T47D (cell line): ENCODE measurements at places on chromosomes 11 and 22.
A peak's percentile ranks its signal among the peaks of the same experiment; 100 is the strongest.

DNA sequence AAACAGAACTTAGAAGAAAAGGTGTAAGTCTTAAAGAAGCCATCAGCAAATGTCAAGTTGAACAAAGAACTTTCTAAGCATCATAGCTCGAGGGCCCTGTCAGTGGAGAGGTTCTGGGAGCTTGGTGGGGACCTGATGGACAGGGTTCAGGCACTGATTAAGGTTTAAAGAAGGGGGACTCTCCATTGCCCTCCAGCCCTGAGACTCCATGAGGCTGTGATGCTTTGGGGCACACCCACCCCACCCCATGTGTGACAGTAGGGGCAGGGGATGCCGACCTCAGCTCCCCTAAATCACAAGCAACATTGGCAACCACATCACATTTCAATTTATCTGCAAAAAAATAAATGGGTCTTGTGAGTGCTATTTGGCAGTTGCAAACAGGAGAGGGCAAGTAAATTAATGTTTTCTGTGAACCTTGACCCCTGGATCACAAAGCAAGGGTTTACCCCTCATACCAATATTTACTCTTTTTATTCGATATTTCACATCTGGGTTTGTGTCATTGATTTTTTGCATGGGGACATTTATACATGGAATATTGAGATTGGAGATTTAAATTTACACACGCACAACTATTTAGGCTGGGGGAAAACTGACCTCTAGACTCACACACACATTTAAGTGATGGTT lies 37.1 kb upstream of the ANO1 start:
- no peak for DNase-seq

- no peak for DNase-seq
Measured at GRCh38 chr11:30260813-30261212, 30.0 kb downstream of the FSHB start.

DNA sequence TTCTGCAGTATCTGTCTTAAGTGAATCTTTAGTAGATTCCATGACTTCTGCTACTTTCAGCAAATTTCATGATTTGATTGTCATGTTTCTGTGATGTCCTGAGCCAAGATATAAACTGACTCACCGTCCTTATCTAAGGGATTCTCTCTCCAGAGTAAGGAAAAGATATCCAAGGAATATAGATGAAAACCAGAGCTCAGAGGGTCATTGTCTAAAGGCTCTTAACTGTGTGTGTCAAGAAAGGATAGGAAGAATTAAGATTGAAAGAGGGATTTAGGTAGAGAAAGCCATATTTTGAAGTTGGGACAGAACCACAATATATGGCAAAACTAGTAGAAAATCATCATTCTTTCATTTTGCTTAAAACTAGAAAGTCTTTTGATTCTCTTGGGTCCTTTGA lies 50.7 kb downstream of the PPME1 start:
- no peak for DNase-seq

GRCh38 chr22:20010307-20011122 lies 6.1 kb downstream of the ARVCF start:
- no peak for DNase-seq

DNA sequence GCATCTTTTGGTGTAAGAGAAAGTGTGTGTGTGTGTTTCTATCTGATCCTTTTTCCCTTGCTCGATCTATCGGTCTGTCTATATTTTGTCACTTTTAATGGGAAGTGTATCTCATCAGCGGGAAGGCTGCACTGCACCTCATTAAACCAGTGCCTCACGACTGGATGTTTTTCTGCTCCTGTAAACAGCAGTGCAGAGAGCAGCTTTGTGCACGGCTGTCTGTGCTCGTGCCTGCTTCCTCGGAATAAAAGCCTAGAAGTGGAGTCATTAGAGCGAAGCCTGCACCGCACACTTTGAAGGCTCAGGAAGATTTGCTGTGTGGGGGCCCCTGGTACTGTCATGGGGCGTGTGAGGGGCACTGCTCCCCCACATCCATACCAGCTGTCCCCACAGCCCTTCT lies 27.0 kb upstream of the PARVG start:
- DNase-seq = no peak

- DNase-seq = no peak
Measured at GRCh38 chr22:20124083-20124787, 7.2 kb upstream of the TRMT2A start.

- peak; percentile 47 for DNase-seq
Measured at GRCh38 chr11:89405629-89406028, 85.5 kb downstream of the NOX4 start.

GRCh38 chr11:68865241-68865640 lies 23.5 kb upstream of the CPT1A start:
- no peak for DNase-seq

- DNase-seq = no peak
Measured at GRCh38 chr11:109112821-109113280, 309.1 kb upstream of the C11orf87 start.

- DNase-seq = peak; percentile 90
Measured at GRCh38 chr11:65468874-65469333, 29.9 kb upstream of the MALAT1 start.

- DNase-seq = no peak
Measured at GRCh38 chr11:56848141-56848809, 99.8 kb upstream of the OR9G4 start.

- no peak for DNase-seq
Measured at GRCh38 chr22:45891021-45891421, 85.9 kb downstream of the WNT7B start.

- DNase-seq = no peak
Measured at GRCh38 chr11:83361831-83362230, 75.7 kb upstream of the CCDC90B start.

DNA sequence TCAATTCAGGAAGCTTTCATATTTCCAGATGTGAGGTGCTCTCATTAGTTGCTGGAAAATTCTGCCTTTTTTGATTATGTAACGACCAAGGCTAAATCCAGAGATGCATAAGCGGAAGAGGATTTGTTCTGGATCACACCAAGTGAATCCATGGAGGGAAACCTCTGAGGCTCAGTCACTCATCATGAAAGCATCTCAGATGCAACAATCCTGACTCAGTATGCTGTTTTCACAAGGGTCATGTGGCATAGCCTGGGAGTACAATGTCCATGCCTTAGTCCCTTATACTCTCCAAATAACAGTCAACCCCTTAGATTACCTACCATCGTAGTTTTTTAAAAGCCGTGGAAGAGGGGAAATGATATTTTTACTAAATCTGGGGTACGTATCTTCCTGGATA lies 445.6 kb downstream of the NTM start:
- no peak for DNase-seq

DNA sequence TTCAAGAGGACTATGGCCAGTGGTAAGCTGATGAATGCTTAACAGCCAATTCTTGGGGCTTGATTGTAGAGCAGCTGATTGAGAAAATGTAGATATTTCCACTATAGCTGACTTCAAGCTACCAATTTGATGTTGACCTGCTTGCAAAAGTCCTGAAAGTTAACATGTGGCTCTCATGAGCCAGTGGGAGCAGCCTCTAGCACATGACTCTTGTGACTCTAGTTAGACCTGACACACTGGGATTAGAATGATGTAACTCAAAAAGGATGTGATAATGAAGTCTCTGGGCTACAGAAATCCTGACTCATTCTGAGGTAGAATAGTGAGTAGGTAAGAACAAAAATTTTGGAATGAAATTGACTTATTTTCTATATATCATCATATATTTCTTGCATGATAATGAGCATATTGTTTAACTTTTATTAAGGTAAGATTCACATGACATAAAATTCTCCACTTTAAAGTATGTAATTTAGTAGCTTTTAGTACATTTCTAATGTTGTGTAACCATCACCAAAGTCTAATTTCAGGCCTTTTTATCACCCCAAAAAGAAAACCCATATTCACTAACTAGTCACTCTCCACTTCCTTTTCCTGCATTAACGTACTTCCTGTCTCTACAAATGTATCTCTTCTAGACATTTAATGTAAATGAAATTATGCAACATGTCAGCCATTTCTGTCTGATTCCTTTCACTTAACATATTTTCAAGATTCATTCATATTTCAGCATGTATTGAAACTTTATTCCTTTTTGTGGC lies 16.1 kb upstream of the OR52H1 start:
- no peak for DNase-seq

DNA sequence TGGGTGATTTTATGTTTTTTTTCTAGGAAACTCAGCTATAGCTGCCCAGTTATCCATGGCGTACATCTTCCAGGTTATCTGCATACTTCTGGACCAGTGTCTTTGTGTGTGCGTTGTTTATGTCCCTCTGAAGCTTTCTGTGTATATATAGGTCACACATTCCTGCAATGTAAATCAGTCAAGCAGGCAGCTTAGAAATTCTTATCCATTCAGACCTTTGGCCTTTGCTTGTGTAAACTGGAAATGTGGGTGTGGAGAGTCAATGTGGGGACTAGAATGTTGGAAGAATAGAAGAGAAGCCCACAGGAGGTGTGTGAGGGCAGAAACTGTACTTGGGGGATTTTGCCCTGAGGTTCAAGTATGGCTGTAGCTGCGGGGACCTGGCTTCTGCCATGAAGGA lies 51.7 kb downstream of the BARX2 start:
- no peak for DNase-seq
